ENCODE measurements at places on chromosomes 2 and 18. TPM values are rescaled to one million over a fixed set of nuclear protein-coding genes. Genes with fewer than 3 reads are reported as not detected.
A peak's percentile ranks its signal among the peaks of the same experiment; 100 is the strongest.

Gene PAIP2B
- 16.8 TPM for total RNA-seq

- DNase-seq = no peak
These were observed 212.7 kb downstream of the PLCL1 start for GRCh38 chr2:198017068-198017467.

Gene RASGRP3
- not detected for total RNA-seq

DNA sequence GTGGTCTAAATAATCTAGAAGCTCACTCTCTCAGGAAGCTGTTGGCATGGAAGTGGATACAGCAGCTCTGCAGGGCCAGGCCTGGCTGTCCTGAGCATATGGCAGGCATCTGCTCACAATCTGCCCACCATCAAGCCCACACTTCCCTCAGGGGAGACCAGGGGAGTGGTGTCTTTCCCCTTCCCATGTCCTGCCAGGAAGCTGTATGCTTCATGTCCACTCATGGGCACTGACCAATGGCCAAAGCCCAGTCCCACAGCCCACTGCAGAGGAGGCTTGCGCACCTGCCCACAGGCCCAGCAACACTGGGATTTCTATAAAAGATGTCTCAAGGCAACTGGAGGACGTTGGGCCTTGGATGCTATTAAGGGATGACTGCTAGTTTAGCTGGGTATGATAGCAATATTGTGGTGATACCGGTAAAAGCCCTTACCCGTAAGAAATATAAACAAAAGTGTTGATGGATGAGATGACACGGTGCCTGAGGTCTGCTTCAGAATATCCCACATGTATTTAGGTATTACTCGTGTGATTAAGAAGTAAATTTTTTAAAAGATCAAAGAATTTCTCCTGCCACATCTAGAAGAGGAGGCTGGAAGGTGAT is 106.7 kb upstream of the CTDP1 start:
- no peak for DNase-seq

GRCh38 chr2:127811397-127812321 is 688 bp upstream of the WDR33 start:
- no peak for DNase-seq

DNA sequence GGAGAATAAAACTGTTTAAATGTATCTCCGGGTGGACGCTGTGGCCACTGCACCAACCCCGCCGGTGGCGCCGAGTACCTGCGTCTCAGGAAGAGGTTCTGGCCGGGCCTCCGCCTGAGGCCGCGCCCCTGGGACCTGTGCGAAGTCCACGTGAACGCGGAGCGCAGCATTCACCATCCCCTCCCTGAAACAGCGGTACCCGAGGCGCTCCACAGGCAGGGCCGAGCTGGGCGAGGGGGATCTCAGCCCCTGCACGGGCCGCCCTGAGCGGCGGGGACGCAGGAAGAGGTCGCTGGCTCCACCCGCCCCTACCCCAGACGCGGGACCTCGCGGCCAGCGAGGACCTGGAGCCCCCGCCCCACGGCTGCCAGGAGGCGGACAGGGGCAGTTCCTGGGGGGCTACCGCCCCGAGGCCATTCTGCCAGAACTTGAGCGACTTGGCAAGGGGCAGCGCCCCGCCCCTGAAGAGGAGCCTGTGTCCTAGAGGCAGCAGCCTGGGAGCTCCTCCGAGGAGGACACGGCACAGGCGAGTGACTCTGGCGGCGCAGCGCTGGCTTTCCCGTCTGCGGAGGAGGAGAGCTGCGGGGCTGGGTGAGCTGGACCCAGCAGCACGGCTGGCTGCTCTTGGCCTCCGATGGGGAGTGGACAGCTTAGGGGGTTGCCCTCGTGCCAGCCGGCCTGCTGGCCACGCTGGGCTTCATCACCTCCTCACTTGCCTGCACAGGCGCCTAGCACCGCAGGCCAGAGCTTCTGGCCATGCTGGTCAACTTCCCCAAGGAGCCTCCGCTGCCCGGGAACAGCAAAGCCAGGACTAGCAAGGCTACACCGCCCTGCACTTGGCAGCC is 9.7 kb upstream of the TEKT4 start:
- peak; percentile 20 for DNase-seq

DNA sequence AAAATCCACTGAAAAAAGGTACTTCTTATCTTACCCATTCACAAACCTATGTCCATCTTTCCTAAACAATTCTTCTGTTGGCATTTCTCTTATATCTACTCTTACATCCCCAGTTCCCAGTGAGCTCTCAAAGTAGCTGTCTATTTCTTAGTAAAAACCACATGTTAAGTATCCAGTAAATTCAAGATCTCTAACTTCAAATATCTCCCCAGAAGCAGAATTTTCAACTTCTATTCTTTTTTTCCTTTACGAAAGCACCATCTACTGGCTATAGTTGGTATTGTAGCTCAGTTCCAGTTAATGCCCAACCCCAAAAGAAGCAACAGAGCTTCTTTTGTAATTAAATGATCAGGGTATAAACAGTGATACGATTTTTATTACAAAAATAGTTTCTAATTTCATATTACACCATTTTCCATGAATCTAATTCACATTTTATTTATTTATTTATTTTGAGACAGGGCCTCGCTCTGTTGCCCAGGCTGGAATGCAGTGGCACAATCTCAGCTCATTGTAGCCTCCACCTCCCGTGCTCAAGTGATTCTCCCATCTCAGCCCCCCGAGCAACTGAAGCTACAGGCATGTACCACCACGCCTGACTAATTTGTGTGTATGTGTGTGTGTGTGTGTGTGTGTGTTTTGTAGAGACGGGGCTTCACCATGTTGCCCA is 28.5 kb downstream of the HRH4 start:
- DNase-seq = no peak
